ENCODE measurements at places on chromosomes 16 and 17. TPM values are rescaled to one million over a fixed set of nuclear protein-coding genes. Genes with fewer than 3 reads are reported as not detected.
A peak's percentile ranks its signal among the peaks of the same experiment; 100 is the strongest.

GRCh38 chr17:42051013-42051400, 606 bp upstream of the C17orf113 start:
- H3K36me3 ChIP-seq = no peaks in the 10 kb centered on the region
- no peak for DNase-seq
- peak overlapping the region; percentile 92 for H3K4me3 ChIP-seq

DNA sequence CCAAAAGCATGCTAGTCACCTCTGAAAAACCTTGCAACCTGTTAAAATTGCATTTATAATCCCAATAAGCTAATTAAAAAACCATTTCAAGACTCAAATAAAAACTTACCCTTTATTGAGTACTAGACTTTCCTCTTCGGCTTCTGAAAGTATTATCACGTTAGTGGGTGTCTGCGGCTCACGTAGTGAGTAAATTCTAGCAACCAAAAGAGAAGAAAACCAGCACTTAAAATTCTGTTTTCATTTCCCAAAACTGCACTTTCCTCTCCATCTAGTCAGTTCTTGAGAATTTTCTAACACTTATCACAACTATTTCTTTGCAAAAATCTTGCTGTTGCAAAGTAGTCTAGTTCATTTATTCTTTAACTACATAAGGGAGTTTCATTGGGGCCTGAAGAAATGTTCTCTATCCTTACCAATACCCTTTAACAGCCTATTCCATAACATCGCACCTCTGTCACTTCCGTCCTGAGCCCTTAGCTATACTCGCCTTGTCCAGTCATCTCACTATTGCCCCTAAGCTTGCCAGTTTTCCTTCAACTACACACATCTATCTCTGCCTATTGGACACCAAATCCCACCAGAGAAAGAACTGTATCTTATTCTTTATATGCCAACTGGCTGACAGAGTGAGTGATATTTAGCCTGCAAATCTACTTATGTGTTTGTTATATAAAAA, 8.7 kb downstream of the NUP88 start:
- H3K27me3 ChIP-seq = no peaks in the 10 kb centered on the region
- no peaks in the 10 kb centered on the region for H3K4me1 ChIP-seq
- no peak overlapping the region for H3K4me3 ChIP-seq
- no peak overlapping the region for H3K27ac ChIP-seq
- peaks cover 19% of the 10 kb centered on the region for H3K36me3 ChIP-seq

GRCh38 chr17:29883497-29883896, 46.5 kb downstream of the SSH2 start:
- no peaks in the 10 kb centered on the region for H3K36me3 ChIP-seq
- H3K4me1 ChIP-seq = peaks cover 11% of the 10 kb centered on the region
- no peak for DNase-seq
- no peak overlapping the region for H3K4me3 ChIP-seq
- H3K27ac ChIP-seq = no peak overlapping the region

CRHR1 gene
- total RNA-seq = not detected

- DNase-seq = no peak
- H3K4me1 ChIP-seq = no peaks in the 10 kb centered on the region
- peaks cover 3% of the 10 kb centered on the region for H3K27me3 ChIP-seq
- H3K27ac ChIP-seq = no peak overlapping the region
These were observed 13.5 kb upstream of the INPP5K start for GRCh38 chr17:1529863-1530262.

DNA sequence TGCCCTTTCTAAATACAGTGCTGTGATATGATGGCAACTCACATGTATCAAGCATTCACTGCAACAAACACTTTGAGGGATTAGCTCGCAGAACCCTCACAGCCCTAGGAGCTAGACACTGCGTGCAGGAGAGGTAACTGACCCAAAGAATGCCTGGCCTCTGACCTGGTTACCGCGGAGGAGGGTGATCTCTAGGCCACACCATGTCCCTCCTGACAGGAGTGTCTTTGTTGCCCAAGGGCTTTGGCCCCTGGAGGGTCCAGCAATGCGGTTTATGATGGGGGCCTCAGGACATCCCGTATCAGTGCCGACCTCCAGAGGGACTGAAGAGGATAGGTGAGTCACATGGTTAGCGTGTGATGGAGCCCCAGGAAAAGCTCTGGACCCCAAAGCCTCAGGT, 130.6 kb downstream of the MGAT5B start:
- DNase-seq = no peak
- no peaks in the 10 kb centered on the region for H3K36me3 ChIP-seq
- no peak overlapping the region for H3K4me3 ChIP-seq
- no peak overlapping the region for H3K27ac ChIP-seq
- peaks cover 23% of the 10 kb centered on the region for H3K4me1 ChIP-seq
- H3K27me3 ChIP-seq = peaks cover 2% of the 10 kb centered on the region

DNA sequence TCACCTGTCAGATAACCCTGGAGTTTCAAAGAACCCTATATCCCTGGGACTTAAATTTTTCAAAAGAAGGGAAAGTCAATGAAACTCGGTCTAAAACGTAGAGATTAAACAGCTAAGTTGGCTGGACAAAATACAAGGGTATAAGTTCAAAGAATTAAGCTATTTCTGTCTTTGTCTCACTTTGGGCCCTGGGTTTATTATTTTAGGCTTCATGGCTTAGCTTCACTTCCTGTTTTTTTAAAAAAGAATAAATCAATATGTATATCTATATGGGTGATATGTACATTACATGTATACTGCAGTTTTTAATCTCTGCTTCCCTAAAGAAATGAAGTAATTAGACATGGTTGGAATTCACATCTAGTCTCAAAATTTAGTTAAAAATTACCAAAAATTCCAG, 132.3 kb downstream of the TRIM37 start:
- no peak overlapping the region for H3K4me3 ChIP-seq
- H3K27me3 ChIP-seq = peaks cover 1% of the 10 kb centered on the region
- no peak overlapping the region for H3K27ac ChIP-seq
- peaks cover 6% of the 10 kb centered on the region for H3K4me1 ChIP-seq

GRCh38 chr16:8855051-8855786, 13.6 kb downstream of the CARHSP1 start:
- H3K4me1 ChIP-seq = peaks cover 45% of the 10 kb centered on the region
- H3K4me3 ChIP-seq = no peak overlapping the region
- peak overlapping the region; percentile 64 for H3K27ac ChIP-seq

DNA sequence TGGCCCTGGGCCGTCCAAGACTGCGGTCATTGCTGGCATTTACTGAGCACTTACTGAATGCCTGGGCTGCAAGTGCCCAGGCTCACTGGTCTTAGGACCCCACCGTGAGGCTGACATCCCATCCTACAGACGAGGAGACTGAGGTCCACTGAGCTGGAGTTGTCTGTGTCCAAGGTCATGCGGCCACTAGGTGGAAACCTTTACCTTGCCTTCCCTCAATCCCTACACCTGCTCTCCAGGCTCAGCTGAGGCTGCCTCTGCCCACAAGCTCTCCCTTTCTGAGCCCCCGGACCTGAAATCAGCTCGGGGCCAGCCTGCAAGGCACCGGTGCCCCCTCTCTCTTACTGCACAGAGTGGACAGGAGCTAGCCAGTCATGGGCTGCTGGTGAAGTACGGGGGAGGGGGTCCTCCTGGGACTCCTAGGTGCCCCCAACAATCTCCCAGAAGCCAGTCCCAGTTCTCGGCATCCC, 1.5 kb downstream of the CASKIN1 start:
- no peak overlapping the region for H3K4me3 ChIP-seq
- H3K36me3 ChIP-seq = no peaks in the 10 kb centered on the region
- no peaks in the 10 kb centered on the region for H3K4me1 ChIP-seq
- peaks cover 25% of the 10 kb centered on the region for H3K27me3 ChIP-seq
- H3K27ac ChIP-seq = no peak overlapping the region

DNA sequence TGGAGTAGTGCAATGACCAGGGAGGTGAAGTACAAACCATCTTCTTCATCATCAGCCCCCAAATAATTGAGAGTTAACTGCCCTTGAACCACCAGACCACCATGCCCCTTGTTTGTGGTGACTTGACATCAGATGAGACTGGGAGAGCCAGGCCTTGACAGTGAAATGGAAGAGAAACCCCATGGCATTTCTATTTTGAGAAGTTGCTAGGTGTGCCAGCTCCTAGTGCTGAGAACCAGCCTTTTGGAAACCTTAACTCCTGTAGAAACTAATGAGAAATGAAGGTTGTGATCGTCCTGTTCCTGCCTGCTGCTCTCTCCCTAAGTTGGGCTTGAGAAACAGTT, 2.8 kb downstream of the TMEM94 start:
- no peak overlapping the region for H3K27ac ChIP-seq
- no peak for DNase-seq
- peaks cover 19% of the 10 kb centered on the region for H3K4me1 ChIP-seq
- no peaks in the 10 kb centered on the region for H3K36me3 ChIP-seq
- H3K4me3 ChIP-seq = no peak overlapping the region
- H3K27me3 ChIP-seq = no peaks in the 10 kb centered on the region

GAST gene
- not detected for total RNA-seq

DNA sequence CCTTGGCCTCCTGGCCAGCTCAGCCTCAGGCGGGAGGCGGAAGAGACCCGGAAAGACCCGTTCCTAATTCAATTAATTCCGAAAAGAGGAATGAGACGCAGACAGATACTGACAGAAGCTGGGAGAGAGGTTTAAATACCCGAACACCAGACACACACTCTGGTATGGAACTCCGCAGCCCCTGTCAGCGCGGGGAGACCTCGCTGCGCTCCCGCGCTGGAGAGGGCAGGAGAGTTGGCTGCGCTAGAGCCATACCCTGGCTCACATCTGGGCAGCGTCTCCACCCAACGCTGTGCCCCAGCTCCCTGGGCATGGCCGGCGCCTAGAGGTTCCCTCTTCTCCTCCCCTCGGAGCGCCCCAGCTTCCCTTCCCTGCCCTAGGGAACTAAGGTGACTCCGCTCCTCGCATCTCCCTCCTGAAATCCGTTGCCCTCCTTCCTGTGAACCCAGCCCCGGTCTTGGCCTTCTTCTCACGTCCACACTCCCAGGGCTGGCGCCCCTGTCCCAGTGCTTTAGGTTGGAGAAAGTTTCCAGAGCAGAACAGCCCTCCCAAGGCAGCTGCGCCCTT, 8.0 kb downstream of the NEUROD2 start:
- DNase-seq = no peak
- H3K36me3 ChIP-seq = no peaks in the 10 kb centered on the region
- no peak overlapping the region for H3K4me3 ChIP-seq
- H3K27me3 ChIP-seq = peaks cover 59% of the 10 kb centered on the region

- no peak for DNase-seq
- H3K27ac ChIP-seq = no peak overlapping the region
- H3K4me3 ChIP-seq = peak overlapping the region; percentile 50
These were observed 19.3 kb upstream of the NAT9 start for GRCh38 chr17:74795327-74796020.

DNA sequence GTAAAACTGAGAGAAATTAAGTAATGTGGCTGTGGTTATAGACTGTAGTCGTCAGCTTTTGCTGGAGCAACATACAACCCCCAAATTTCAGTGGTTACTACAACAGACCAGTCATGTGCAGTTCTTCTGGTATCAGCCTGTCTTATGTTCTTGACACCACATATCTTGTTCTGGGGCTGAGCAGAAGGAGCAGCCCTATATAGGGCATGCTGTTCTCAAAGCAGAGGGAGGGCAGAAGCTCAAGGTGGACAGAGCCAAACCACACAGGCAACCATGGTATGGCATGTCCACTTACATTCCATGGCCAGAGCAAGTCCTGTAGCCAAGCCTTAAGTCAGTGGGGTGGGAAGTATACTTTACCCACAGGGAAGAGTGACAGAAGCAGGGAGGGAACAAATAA, 7.7 kb downstream of the PRKAR1A start:
- H3K27ac ChIP-seq = peak overlapping the region; percentile 51
- no peak overlapping the region for H3K4me3 ChIP-seq
- DNase-seq = no peak
- H3K4me1 ChIP-seq = peaks cover 20% of the 10 kb centered on the region

DNA sequence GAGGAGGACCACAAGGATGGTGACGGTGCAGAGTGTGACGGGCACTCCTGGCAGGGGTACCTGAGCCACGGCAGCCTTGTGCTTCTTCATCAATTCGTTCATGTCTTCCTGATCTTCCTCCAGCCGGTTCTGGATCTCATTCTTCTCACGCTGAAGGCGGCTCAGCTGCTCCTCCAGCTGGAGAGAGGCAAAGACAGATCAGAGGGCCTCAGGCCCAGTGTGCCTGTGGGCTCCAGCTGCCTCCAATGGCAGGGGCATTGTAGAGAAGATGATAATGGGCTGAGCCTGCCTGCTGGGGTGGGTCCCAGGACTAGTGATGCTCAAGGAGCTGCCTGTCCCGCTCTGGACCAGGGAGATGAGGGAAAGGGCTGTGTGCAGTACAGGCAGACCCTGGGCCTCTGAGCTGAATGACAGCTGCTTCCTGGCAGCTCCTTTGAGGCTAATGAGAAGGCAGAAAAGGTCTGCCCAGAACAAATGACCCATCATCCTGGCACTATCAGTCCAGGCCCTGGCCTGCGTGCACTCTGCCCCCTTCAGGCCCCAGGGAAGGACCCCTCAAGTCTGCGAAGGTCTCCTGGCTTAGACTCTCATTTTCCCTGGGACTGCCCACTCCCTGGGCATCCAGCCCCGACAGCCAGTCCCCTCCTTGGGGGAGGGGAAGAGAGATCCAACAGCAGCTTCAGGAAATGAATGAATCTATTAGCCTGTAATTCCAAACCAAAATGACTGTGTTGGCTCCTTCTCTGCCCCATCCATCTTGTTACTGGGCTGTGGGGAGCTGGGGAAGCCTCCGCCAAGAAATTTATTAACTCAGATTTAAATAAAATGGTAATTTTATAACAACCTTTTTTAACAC, 48.0 kb downstream of the PIPOX start:
- H3K4me1 ChIP-seq = peaks cover 11% of the 10 kb centered on the region
- peaks cover 54% of the 10 kb centered on the region for H3K36me3 ChIP-seq
- no peak overlapping the region for H3K27ac ChIP-seq
- peaks cover 11% of the 10 kb centered on the region for H3K27me3 ChIP-seq

DNA sequence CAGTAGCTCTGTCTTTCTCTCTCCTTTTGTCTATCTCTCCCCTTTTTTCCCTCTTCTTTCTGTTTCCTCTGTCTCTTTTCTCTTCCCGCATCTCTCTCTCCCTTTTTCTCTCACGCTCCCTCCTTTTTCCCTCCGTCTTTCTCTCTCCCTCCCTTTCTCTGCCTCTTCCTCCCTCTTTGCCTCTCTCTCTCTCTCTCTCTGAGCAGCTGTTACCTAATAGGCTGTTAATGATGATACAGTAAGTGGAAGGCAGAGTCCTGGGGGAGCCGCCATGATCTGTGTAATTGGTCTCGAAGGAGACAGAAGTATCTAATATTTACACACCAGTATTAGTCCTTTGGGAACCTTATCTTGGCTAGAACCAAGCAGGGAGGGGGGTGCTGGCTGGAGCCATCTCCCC, 136.1 kb upstream of the CIBAR2 start:
- H3K36me3 ChIP-seq = peaks cover 3% of the 10 kb centered on the region
- peaks cover 9% of the 10 kb centered on the region for H3K27me3 ChIP-seq
- H3K4me1 ChIP-seq = peaks cover 6% of the 10 kb centered on the region
- no peak overlapping the region for H3K4me3 ChIP-seq
